Stimulated activated CD8-positive, alpha-beta memory T cell treated with anti-CD3 and anti-CD28 coated beads, Interleukin-4, amount 100 ng/mL, for 1 hour (primary cell): ENCODE measurements at places on chromosomes 4 and X.

GRCh38 chr4:43716721-43717395 lies 731.8 kb downstream of the KCTD8 start:
- no peak for DNase-seq

- no peak for DNase-seq
Observed at GRCh38 chrX:108000751-108001150, 18.6 kb upstream of the TEX13B start.

DNA sequence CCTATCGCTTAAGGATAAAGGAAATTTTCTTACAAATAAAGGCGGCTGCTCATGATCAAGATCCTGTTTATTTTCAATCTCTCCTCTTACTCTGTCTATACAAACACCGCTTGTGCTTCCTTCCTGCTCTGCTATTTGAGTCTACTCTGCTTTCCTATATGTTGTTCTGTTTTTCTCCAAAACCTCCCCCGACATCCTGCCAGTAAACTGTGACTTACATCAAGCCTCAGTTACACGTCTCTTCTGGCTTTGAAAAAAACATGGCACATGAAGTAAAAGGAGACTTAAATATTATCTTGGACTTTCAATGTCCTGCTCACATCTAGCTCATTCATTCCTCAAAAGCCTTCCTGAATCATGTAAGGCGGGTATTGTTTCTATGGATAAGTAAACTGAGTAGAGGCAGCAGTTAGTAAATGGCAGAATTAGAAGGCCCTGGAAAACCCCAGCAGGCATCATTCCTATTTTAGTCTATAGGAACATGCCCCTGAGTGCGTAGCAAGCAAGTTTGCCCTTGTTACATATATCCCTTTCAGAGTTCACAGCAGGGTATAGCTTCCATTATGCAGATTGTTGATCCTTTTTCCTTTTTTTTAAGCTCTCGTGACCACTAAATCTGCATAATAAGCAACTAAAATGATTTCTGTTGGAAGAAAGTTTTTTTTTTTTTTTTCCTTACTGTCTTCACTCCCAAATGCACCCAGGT lies 280.1 kb downstream of the RAPGEF2 start:
- no peak for DNase-seq

GRCh38 chr4:66330125-66330524 lies 659.8 kb upstream of the EPHA5 start:
- DNase-seq, result no peak

- DNase-seq, result no peak
Observed at GRCh38 chr4:137300776-137301175, 231.5 kb downstream of the PCDH18 start.

GRCh38 chrX:23805389-23805788 lies 22.4 kb downstream of the SAT1 start:
- DNase-seq, result no peak

- no peak for DNase-seq
Observed at GRCh38 chr4:128315756-128316520, 28.3 kb upstream of the PGRMC2 start.

DNA sequence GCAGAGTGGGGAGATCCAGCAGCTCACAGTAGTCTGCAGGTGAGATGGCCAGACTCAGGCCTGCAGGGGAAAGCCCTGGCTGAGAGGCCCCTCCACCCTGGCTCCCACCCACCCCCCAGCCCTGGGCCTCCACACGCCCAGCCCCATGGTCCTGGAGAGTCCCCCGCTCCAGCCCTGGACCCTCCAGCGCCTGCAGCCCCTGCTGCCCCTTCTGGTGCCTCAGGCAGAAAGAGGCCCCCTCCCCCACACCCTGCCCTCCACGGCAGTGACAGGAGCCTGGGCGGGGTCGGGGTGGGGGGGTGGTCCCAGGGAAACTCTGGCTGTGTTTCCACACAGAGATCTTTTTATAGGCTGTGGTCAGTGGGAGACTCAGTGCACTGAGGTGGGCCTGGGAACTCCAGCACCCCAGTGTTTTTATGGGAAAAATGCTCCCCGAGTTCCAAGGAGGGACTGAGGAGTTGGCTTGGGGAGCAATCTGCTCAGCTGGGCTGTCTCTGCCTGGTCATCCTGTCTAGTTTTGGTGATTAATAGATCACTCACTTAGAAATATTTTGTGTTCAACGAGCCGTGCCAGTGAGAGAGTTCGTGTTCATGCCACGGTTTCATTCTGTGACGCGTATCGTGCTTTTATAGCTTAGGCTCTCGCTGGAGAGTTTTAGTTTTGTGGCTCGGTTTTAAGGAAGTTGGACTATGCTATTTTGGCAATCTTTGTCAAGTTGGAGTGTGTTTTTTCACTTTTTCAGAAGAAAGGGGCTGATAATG lies 53.1 kb upstream of the HGFAC start:
- DNase-seq, result no peak

DNA sequence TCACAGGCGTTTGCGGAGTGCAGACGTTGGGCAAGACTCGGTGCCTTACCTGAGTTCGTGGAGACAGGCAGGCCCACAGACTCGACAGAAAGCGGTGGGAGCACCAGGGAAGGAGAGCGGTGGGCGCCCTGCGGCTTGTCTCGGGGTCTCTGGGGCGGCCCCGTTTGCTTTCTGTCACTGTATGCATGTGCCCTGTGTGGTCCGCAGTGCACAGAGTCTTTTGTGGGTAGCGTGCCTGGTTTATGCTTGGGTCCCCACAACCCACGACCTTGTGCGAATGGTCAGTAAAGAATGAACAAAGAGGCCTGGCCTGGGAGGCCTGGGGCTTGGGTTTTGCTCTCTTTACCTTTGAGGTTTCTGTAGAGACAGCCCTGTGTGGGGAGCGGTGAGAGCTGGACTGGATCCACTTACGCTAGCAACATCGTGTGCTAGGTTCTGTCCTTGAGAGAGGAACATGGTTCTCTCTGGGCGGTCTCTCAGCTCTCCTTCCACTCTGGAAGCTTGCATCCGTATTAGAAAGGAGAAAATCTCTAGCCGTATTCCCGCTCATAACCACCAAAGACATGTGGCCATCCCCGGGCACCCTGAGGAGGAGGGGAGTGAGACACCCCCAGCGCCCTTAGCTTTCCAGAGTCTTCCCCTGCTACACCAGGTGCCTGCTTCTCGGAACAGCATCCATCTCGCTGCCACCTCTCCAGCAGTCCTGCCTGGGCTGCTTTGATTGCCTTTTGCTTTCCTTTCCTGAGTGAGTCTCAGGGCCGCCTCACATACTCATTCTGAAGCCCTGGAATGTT lies 1.2 kb downstream of the TADA2B start:
- DNase-seq, result no peak

DNA sequence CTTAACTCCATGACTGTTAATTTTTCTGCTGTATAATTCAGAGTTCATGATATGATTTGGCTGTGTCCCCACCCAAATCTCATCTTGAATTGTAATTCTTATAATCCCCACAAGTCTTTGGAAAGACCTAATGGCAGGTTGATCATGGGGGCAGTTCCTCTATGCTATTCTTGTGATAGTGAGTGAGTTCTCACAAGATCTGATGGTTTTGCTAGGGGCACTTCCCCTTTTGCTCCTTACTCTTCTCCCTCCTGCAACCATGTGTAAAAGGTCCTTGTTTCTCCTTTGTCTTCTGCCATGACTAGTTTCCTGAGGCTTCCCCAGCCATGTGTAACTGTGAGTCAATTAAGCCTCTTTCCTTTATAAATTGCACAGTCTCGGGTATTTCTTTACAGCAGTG lies 1751.9 kb downstream of the ARAP2 start:
- DNase-seq, result no peak

DNA sequence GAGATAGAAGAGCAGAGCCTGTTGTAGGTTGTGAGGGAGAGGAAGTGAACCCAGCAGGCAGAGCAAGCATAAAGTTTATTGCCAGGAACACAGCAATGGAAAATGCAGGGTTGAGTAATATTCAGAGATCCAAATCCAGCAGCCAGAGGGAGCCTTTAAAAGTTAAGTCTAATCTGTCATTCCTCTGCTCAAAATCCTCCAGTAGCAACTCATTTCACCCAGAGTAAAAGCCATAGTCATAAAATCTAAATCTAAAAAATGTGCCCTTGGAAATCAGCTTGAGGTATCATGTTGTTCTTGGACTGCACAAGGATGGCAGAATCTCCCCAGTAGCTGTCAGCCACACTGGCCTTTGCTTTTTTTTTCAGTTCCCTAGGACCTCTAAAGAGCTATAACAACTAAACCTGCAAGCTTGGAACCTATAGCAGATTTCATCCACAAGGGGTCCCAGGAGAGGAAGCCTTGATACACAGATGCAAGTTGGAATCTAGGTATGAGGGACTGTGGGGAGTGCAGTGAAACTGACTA lies 62.9 kb upstream of the FRAS1 start:
- DNase-seq, result no peak

DNA sequence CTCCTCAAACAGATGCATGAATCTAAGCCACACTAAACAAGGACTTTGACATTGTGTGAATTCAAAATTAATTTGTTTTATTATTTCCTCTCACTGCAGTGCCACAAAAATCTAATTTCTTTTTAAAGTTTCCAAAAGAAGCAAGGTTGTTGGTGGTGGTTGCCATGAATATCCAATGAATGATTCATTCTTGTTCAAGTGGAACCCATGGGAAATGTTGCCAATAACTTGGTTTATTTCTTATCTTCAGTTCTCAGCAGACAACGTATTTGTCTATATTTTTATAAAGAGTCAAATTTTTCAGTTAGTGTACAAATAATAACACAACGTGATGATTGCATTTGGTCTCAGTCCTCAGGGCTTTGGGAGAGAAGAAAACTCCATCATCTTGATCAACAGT lies 309.4 kb upstream of the NOCT start:
- DNase-seq, result no peak
